Liver (tissue), 10 donors: ENCODE measurements at places on chromosomes 7 and 10. TPM values are rescaled to one million over a fixed set of nuclear protein-coding genes. Genes with fewer than 3 reads are reported as not detected.

PPP1R17 gene
- polyA plus RNA-seq = not detected

ANXA8 gene
- polyA plus RNA-seq = 1.2 TPM

ANKRD7 gene
- not detected for polyA plus RNA-seq

CEP55 gene
- polyA plus RNA-seq = 0.82 TPM

PRF1 gene
- 3.1 TPM for polyA plus RNA-seq

GRCh38 chr7:75732764-75733630 is 5.7 kb downstream of the HIP1 start:
- DNase-seq = no peak

- no peak for DNase-seq
Measured at GRCh38 chr10:124016804-124017375, 76.5 kb downstream of the CHST15 start.

DNA sequence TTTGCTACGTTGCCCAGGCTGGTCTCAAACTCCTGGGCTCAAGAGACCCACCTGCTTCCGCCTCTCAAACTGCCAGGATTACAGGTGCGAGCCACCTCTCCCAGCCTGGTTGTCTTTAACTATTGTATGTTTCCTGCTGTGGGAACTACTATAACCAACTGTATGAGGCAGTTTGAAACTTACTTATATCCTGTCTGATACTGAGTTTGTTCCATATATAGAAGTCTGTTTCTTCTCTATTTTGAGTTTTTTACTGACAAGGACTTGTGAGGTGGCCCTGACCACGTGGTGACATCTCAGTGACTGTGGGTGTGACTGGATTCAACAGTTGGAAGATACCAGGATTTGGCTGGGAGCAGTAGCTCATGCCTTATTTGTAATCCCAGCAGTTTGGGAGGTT is 14.2 kb downstream of the FBH1 start:
- DNase-seq = no peak

DNA sequence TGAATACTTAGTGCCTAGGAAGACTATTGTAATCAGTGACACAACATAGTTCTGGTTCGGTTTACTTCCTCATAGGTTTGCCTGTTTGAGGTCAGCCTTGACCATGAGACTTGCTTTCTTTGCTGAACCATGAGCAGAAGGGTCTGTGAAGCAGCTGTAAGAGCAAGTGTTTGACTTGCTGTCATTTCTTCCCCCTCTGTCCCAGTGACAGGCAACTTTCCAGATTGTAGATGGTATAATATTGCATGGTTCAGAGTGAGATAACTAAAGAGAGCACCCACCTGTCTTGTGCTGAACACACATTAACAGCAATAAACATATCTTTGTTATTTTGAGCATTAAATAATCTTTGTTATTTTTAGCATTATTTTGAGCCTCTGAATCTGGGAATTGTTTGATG is 9.3 kb upstream of the RTKN2 start:
- DNase-seq = no peak

GRCh38 chr7:2959828-2960599 is 83.7 kb downstream of the CARD11 start:
- no peak for DNase-seq

DNA sequence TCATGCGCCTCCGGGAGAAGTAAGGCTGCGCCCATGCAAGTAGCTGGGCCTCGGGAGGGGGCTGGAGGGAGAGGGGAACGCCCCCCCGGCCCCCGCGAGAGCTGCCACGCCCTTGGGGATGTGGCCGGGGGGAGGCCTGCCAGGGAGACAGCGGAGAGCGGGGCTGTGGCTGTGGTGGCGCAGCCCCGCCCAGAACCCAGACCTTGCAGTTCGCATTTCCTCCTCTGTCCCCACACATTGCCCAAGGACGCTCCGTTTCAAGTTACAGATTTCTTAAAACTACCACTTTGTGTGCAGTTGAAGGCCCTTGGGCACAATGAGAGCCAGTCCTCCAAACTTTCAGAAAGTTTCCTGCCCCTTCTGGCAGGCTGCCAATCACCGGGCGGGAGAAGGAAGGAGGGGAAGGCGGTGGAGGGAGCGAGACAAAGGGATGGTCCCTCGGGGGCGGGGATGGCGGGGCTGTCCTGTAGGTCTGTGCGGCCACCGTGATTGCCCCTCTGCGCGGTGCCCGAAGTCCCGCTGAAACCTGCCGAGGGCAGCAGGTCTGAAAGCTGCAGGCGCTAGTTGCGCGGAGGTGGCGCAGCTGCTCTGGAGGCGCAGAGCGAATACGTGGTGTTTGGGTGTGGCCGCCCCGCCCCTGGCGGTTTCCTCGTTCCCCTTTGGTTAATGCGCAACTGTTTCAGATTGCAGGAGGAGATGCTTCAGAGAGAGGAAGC is 2.1 kb downstream of the VIM start:
- peak; percentile 68 for DNase-seq

GRCh38 chr7:130444751-130445407 is 4.1 kb upstream of the CEP41 start:
- DNase-seq = no peak

DNA sequence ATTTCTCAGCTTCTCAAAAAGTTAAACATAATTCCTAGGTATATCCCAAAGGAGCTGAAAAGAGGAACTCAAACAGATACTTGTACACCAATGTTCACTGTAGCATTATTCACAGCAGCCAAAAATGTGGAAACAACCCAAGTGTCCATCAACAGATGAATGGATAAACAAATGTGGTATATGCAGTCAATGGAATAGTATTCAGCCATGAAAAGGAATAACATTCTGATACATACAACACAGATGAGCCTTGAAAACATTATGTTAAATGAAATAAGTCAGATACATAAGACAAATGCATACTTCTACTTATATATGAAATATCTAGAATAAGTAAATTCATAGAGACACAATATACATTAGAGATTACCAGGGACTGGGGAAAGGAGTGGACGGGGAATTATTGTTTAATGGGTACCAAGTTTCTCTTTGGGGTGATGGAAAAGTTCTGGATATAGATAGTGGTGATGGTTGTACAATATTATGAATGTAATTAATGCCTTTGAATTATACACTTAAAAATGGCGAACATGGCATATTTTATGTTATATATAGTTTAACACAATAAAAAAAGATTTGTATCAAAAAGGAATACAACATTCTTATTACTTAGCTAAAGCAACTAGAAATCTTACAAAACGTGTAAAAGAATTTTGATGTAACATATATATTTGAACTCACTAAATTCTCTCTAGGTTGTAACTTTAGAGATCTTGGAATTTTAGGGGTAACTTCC is 15.0 kb downstream of the PEX1 start:
- no peak for DNase-seq

- no peak for DNase-seq
Measured at GRCh38 chr7:120733143-120733542, 124.8 kb downstream of the TSPAN12 start.

DNA sequence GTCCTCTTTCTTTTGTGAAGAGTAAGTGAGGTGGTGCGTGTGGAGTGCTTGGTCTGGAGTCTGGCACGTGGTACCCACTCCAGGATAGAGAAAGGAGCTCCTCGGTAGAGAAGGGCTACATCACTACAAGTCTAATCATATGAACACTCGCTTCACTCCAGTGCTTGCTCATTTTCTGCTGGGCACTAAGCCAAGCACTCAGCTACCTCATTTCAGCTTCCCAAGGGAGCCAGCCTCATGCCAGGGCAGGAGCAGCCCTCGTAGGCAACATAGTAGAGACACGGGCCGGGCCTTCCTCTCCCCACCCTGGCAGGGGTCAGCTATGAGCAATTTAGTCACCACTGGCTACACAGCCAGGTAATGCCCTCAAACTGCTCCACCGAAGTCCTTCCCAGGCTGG is 11.4 kb upstream of the HSPA12A start:
- no peak for DNase-seq

DNA sequence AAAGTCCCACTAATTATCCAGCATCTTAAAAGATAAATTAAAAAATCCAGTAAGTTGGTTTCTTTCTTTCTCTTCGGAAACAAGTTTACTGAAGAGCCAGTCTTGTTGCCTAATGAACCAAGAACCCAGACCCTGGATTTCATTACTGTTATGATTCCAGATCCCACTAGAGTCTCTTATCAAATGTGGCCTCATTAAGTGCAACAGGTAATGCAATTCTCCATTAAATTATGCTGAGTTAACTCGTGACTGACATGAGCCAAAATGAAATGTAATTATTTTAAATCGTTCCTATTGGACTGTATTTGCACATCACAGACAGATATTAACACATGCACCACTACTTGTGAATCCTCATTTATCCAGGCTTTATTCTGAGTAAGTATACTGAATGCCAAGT is 115.6 kb downstream of the NXPH1 start:
- no peak for DNase-seq
